Kidney glomerular epithelial cell (primary cell): ENCODE measurements at places on chromosomes 7 and 10.

- no peak for DNase-seq
These were observed 68.5 kb downstream of the GLI3 start for GRCh38 chr7:42168512-42168911.

DNA sequence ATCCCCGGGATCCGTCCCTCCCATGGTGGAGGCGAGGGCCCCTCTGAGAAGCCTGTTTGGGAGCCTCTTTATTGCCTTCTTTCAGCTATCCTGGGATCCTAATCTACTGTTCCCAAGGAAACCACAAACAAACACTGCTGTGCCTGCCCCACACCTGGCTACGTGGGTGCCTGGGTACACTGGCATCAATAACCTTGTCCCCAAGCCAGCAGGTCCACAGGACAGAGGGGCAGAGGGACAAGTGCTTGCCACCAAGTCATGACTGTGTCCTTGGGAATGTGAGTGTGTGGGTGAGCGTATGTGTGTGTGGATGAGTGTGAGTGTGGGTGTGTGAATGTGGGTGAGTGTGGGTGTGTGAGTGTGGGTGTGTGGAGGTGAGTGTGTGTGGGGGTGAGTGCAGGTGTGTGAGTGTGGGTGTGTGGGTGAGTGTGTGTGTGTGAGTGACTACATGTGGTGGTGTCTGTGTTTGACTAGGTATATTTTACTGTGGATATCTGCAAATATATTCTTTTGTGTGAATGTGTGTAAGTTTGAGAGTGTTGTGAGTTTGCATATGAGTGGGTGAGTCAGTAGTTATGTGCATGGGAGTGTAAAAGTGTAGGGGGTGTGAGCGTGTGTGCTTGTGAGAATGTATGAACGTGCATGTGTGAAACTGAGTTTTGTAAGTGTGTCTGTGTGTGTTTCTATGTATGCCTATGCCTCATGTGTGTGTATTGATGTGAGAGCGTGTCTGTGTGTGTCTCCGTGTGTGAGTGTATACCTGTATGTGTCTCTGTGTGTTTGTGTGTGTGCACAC is 96.1 kb downstream of the TNS3 start:
- no peak for DNase-seq

DNA sequence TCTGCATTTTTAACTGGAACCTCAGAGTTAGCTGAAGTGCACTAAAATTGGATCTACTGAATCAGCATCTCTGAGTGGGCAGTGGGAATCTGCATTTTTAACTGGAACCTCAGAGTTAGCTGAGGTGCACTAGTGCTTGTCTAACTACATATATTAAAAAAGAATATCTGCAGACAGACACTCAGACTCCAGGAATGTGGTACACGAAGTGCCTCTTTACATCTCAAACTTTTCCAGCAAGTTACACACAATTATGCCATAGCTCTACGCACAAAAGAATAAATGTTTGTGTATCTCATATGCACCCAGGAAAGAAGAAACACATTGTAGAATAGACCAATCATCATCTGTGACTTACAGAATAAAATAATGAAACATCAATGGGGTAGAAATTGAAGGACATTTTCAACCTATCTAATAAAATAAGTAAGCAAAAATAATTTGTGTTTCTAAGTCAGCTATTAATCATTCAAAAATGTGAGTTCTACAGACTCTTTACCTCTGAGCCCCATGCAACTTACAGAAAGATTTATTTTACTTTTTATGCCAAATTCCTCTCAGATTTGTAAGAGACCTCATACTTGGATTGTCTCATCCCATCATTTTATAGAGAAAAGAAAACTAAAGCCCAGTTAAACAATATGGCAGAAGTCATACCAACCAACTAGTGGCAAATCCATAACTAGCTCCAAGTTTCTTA is 28.3 kb downstream of the PPP1R3A start:
- no peak for DNase-seq

GRCh38 chr7:5424749-5425506 is 1.3 kb upstream of the TNRC18 start:
- peak; percentile 61 for DNase-seq

- no peak for DNase-seq
These were observed 12.1 kb upstream of the NPVF start for GRCh38 chr7:25240340-25240739.
